ENCODE measurements at places on chromosomes 6 and 20.

DNA sequence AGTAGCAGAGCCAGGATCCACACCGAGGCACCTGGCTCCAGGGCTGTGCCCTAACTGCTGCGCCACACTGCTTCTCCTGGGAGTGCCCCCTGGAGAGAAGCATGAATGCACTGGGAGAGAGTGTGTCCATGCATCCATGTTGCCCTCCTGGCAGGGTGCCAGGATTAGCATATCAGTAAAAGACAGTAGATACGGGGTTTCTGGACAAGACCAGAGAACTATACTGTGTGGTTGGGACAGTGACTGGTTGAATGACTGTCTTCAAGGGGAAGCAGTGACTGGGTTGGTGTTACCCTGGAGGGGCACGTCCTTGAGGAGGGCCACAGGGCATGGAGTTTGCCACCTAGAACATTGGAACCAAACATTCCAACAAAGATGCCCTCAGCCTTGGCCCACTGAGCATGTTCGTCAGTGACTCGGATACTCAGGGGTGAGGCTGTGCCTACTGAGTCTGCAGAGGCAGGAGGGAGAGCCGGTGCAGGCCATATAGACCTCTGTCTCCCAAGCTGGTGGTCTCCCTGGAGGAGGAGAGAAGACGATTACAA lies 288.8 kb downstream of the CDC5L start:
- DNase-seq: no peak

- no peak for DNase-seq
Observed at GRCh38 chr6:26124781-26125685, 37.8 kb downstream of the HFE start.

DNA sequence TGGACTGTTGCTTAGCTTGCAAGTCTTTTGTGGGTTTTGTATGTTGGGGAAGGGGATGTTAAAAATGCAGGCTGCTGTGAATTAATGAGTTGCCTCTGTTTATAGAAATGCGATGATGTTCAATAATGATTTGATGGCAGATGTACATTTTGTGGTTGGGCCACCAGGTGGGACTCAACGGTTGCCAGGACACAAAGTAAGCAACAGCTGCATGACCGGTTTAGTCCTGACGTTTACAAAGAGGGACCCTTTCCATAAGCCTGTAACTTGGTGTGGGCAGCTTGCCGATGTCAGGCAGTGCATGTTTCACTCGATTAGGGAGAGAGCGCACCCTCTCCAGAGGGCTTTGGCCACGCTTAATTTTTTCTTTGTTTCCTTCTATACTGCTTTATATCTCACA lies 1.3 kb downstream of the BTBD3 start:
- no peak for DNase-seq

DNA sequence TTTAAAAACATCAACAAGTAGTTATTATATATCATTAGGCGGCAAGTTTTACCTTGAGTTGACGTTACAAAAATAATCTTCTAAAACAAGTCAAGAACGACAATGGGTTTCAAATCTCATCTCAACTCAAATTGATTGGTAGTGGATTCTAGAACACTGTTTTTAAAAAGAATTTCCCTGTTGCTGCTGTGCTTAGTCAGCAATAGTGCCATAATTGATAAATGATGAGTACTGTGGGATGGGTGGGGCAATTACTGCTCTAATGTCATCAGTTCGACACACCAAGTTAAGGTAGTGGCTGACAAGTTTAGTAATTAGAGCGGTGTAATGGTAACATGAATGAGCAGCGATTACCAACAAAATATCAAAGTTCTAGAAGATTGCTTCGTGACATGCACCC lies 73.4 kb upstream of the HTR1B start:
- no peak for DNase-seq
